Central memory CD4-positive, alpha-beta T cell (primary cell): ENCODE measurements at places on chromosomes 4 and X.
A peak's percentile ranks its signal among the peaks of the same experiment; 100 is the strongest.

GRCh38 chr4:147482281-147482680 lies 1.4 kb downstream of the EDNRA start:
- DNase-seq: no peak

DNA sequence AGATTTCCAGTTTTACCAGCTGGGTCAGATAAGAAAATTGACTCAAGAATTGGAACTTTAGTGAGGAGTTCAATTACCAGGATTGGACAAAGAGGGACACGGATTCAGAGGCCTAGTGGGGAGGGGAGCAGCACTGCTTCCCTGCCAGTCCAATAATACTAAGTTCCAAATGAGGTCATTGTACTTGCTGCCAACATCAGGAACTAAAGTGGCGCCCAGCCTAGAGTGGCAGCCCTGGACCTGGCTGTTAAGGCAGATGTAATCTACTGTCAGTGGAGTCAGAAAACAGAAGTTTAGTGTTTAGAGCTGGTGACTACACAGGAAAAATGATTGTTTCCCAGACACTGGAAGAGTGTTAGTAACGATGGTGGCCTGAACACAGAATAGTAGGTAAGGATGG lies 42.7 kb upstream of the RAPGEF2 start:
- no peak for DNase-seq

GRCh38 chr4:73822389-73822788 lies 14.1 kb upstream of the CXCL6 start:
- no peak for DNase-seq

GRCh38 chr4:5385741-5386311 lies 322.5 kb downstream of the EVC2 start:
- no peak for DNase-seq

DNA sequence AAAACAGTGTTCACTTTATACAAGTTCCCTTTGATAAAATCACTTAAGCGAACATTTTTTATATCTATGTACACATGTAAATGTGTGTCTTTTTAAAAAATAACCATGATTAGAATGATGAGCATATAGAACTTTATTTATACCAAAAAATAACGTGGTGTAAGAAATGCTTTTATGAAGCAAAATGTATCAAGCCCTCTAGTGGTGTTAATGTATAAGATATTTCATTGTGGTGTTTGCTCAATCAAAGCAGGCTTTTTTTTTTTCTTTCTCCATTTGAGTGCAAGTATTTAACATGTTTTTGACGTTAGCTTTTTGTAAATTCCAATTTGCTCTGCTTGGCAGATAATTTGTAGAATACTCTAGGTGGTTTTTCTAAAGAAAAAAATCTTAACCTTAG lies 2092.4 kb upstream of the TENM3 start:
- no peak for DNase-seq

GRCh38 chrX:135178636-135179035 lies 7.4 kb upstream of the CT55 start:
- no peak for DNase-seq

DNA sequence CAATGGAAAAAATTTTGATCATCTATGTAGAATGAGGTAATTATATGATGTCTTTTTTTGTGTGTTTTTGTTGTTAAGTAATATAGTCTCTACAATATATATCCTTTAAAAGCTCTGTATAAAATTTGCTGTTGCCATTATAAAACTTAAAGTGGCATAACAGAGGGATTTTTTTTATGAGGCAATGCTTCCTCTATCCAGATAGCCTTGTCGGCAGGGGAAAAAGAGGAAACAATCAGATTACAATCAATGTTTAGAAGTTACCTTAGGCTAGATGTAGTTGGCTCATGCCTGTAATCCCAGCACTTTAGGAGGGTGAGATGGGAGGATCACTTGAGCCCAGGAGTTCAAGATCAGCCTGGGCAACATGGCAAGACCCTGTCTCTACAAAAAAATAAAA lies 86.8 kb downstream of the DIAPH2 start:
- no peak for DNase-seq

DNA sequence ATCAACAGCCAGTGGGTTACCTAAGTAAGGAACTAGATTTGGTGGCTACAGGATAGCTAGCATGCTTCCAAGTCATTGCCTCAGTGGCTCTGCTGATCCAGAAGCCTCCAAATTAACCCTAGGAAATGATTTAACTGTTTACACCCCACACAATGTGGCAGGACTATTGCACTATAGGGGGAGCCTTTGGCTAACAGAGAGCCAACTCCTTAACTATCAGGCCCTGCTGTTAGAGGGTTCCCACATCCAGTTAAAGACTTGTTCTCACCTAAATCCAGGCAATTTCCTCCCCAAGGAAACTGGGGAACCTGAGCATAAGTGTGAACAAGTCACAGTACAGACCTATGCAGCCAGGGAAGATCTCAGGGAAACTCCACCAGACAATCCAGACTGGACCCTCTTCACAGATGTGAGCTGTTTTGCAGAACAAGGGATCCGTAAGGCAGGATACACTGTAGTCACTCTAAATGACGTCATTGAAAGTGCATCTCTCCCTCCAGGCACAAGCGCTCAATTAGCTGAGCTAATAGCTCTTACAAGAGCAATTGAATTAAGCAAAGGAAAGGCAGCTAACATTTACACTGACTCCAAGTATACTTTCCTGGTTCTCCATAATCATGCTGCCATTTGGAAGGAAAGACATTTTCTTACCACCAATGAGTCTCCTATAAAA lies 185.3 kb upstream of the SPOCK3 start:
- no peak for DNase-seq

GRCh38 chrX:41110801-41111625 lies 25.8 kb downstream of the USP9X start:
- no peak for DNase-seq

DNA sequence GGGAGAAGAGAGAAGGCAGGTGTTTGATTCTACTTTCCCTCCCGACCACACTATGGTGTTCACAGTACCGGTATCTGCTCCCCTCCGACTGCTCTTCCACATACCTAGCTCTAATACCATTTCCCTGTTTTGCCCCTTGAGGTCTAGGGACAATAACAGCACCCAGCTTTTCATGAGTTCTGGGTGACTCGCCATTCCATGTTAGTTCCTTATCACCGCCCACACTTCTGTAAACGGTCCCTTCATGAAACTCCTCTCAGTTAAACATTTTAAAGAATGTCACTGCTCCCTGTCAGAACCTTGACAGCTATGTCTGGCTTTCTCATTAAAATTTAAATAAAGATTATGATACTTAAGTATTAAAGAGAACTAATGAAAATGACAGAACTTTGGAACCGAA lies 136.7 kb downstream of the ADAMTS3 start:
- no peak for DNase-seq

GRCh38 chr4:70979445-70980008 lies 13.9 kb upstream of the DCK start:
- no peak for DNase-seq

- no peak for DNase-seq
These were observed 32.0 kb upstream of the CLDN24 start for GRCh38 chr4:183354219-183354618.

DNA sequence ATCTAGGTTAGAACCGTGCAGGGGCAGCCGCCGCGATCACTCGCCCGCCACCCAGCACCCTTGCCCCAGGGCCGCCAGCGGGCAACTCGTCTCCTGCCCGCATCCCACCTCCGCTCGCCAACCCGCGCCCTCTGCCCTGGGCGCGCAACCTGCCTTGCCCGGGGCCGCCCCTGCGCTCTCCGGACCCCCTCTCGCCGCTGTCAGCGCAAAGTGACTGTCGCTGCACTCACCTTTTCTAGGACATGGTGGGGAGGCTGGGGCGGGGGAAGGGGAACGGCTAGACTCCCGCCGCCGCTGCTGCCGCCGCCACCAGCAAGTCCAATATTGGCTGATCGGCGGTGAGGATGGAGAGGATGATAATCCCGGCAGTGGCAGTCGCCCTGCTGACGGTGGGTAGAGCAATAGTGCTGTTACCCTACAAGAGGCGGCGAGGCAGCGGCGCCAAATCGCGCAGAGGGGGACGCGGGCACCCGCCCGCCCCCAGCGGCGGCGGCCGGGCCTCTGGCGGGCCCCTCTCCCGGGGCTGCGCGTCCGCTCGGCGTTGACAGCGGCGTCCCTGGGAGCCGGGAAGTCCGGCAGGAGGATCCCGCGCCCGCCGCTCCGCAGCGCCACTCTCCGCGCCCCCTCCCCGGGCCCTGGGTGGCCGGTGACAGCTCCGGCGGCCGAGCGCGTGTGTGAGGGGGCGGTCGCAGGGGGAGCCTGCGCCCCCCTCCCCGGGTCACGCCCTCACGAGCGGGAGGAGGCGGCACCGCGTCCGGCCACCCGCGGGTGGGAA lies 2.3 kb upstream of the NR3C2 start:
- DNase-seq: peak; percentile 55

GRCh38 chr4:11741190-11741652 lies 312.5 kb upstream of the HS3ST1 start:
- DNase-seq: no peak

DNA sequence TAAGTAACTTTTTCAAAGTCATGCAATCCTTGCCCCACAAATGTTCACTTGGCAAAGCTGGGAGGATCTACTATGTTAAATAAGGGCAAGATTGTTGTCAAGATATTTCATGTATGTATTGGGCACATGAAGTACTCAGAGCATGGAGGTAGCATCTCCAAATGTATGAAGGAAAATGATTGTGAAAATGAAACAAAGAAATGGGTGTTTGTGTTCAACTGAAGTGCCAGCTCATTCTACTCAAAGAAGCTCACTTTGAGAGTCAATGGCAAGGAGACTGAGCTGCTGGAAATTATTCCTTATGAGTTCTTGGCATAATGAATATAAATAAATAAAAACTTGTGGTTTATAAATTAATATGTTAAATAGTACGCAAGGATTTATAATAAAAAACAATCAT lies 124.5 kb upstream of the ARSJ start:
- no peak for DNase-seq

- DNase-seq: no peak
These were observed 99.5 kb upstream of the KLHL13 start for GRCh38 chrX:118216087-118216486.

- DNase-seq: no peak
These were observed 12.4 kb downstream of the THOC2 start for GRCh38 chrX:123720486-123720885.

DNA sequence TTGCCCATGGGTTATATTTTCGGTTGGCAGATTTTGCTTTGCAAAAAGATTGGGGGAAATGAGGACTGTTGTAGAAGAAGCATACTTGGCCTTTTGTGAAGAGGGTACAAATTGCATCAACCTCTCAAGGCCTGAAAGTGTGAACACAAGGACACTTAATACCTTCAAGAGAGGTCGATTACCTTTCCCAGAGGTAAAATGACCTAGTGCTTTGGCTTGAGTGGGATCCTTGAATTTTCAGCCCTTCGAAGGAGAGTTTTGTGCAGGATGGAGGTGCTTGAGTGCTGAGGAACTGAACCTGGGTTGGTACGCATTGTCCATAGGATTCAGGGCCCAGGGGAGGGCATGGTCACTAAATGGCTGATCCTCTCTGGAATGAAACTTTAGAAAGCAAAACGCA lies 27.6 kb upstream of the NKAP start:
- no peak for DNase-seq

DNA sequence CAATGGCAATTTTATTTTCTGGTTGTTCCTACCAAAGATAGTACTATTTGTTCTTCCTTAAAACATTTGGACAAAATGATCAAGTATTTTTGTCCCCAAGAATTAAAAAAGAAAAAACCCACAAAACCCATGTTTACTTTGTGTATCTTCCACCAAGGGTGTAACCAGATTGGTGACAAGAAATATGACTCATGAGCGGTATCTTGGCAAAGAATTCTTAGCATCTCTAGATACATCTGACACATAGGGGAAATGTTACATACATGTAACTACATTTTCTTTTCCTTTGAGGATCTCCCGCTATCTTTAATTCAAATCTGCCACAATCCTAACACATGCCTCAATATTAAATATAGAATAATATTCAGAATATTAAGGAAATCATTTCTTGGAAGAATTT lies 78.7 kb downstream of the WDFY3 start:
- DNase-seq: no peak

GRCh38 chr4:108852691-108853090 lies 89.8 kb upstream of the ETNPPL start:
- peak; percentile 3 for DNase-seq

GRCh38 chrX:109776432-109776831 lies 43.4 kb upstream of the ACSL4 start:
- no peak for DNase-seq

- DNase-seq: no peak
These were observed 11.7 kb upstream of the PTPN13 start for GRCh38 chr4:86582410-86582809.

- DNase-seq: no peak
These were observed 40.2 kb downstream of the HOPX start for GRCh38 chr4:56640621-56641493.

GRCh38 chrX:110180176-110180927 lies 137.5 kb downstream of the AMMECR1 start:
- no peak for DNase-seq

- DNase-seq: no peak
These were observed 113.1 kb upstream of the VCX2 start for GRCh38 chrX:8284131-8284530.
